ENCODE measurements at places on chromosomes 16 and 17.

GRCh38 chr17:9028988-9029570 lies 7.8 kb downstream of the NTN1 start:
- DNase-seq, result no peak

DNA sequence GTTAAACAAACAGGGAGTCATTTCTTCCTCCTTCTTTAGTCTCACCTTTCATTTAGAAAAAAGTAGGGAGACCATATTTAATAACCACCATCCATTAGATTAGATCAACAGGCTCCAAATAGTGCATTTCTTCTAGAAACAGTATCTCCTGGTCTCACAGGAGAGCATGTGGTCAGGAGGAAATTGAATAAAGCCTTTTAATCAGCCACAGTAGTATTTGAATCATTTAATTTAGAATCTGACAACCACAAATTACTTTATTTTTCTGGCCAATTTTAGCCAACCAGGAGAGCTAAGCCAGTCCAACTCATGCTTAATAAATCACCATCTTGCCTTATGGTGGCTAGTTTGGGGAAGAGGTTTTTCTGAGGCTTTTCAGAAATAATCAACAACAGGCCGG lies 26.3 kb upstream of the ZFP90 start:
- no peak for DNase-seq

- DNase-seq, result no peak
Observed at GRCh38 chr17:27879987-27880608, 13.1 kb downstream of the LYRM9 start.

DNA sequence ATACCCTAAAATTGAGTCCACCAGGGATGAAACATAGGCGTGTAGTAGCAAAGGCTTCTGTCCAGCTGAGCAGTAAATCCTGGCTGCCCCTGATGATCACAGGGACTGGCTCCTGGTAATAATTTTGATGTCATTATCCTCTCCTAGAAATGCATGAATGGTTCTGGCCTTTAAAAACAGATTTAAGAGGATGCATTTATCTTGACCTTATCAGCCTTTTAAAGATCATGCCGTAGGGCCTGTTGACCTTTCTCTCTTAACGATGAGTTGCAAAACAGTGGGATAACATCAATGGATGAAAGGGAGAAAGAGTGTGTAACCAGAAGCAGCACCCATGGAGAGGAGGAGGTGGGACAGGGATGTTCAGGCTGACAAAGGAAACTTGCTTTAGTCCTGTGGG lies 128.5 kb downstream of the CA10 start:
- DNase-seq, result no peak

- DNase-seq, result no peak
Observed at GRCh38 chr17:41383690-41384089, 1.6 kb upstream of the KRT34 start.

DNA sequence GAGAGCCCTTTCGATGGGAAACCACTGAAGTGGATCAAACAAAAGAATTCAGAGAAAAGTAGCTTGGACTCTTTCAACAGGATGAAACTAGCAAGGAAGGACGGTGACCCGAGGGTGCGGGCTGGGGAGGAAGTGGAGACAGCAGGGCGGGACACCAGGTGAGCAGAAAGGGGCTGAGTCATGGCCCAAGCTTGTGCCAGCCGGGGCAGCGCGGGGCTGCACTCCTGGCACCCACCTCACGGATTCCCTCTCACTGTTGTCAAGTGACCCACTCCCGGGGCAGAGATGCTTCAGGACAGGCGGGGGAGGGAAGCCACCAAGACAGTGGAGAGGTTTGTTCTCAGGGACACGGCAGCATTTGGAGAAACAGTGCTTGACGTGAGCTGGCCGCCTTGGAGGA lies 10.7 kb upstream of the RNF222 start:
- no peak for DNase-seq

DNA sequence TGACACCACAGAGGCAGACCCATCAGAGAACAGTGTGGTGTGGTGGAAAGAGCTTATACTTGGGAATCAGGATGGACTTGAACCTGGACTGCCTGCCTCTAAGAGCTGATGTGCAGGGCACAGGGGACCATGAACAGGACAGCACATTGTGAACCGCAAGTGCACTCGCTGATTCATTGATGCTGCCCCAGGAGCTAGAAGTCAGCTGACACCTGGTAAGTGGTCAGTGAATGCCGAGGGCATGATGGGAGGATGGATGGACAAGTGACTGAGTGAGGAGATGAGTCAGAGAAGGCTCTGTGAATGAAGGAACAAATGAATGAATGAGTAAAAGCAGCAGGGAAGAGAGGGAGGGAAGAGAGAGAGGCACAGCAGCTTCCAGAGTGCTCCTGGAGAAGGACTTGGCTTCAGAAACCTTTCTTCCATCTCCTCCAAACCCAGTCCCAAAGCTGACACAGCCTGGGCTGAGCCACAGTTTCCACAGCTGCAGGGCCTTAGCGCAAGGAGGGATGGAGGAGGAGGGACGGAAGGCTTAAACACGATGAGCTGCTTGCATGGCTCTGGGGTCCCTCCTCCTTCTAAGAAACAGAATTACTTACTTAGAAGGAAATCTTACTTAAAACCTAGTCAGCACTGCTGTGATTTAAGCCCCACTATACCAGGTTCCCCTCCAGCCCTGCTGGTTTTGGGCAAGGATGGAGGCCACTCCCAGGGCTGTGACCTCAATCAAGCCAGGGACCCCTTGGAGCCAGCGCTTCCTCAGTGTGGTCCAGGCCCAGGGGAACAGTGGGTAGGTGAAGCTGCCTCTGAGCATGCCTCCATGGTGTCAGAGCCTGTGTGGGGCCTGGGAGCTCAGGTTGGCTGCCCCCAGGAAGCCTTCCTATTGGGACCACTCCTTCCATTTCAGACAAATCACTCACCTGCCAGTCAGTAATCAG lies 184.6 kb downstream of the TMEM132E start:
- no peak for DNase-seq

- DNase-seq, result no peak
Observed at GRCh38 chr16:14672403-14672971, 21.6 kb downstream of the PLA2G10 start.

GRCh38 chr17:1727876-1728630 lies 3.5 kb downstream of the WDR81 start:
- no peak for DNase-seq

DNA sequence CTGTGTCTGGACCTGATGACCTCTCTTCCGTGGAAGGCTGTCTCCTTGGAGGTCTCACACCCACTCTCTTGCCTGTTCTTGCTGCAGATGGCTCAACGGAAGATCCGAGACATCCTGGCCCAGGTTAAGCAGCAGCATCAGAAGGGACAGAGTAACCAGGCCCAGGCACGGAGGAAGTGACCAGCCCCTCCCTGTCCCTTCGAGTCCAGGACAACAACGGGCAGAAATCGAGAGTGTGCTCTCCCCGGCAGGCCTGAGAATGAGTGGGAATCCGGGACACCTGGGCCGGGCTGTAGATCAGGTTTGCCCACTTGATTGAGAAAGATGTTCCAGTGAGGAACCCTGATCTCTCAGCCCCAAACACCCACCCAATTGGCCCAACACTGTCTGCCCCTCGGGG lies 52.1 kb downstream of the IGF2BP1 start:
- no peak for DNase-seq

DNA sequence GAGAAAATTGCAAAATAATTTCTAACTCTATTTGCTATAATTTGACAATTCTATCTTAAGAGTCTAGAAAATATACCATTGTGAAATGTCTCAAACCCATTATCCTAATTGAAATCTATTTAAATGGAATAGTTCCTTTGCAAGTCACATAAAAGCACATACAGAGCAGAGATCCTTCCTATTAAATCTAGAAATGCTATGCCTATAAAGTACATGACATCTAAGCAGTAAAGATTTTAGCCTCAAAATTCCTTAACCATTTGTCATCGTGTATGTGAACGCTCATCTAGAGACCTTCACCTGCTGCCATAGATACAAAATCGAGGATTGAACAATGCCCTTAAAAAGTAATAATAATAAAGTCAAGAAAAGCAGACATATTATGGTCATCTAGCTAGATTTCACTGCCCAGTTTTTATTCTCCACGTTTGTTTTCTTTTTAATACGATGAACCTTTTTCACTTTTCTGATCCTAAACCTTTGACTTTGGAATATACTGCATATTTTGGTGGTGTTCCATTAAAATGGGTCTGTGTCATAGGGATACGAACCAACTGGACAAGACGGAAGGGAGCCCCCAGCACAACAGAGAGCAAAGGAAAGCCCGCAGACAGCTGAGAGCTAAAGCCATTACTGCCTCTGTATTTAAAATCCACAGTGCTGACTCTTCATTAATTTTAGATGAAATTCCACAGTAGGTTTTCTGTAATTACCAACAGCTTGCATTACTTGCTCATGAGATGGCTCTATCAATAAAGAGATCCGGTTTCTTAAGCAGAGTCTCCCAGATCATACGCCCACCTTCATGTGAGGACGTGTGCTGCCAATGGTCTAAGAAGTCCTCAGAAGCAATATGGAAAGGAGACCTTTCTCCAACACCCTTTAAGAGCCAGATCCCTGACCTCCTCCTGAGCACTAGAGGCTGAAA lies 17.6 kb downstream of the TEX2 start:
- no peak for DNase-seq

DNA sequence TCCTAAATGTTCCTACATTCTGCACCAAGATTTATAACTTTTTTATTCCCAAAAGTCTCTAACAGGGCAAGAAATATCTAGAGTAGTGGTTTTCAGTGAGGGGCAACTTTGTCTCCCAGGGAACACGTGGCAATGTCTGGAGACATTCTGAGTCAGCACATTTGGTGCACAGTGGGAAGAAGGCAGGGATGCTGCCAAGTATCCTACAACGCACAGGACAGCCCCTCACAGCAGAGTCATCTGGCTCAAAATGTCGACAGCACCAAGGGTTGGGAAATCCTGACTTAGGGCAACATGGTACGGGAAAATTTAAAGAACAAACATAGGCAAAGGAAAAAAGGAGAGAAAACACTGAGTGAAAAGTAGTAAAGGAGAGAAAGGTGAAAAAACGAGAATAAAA lies 61.8 kb downstream of the SMG6 start:
- no peak for DNase-seq

GRCh38 chr17:47253541-47254402 lies at the start of gene ITGB3:
ITGB3 (plus strand) TSS chr17:47253827; CDS start chr17:47253862, 35 bp downstream.
- no peak for DNase-seq

GRCh38 chr17:72354071-72354470 lies 233.3 kb downstream of the SOX9 start:
- DNase-seq, result no peak

Data from thoracic aorta (tissue), 2 donors.